HT-29 (cell line): ENCODE measurements at places on chromosomes 11 and 22. TPM values are rescaled to one million over a fixed set of nuclear protein-coding genes. Genes with fewer than 3 reads are reported as not detected.

- no peak for DNase-seq
Observed at GRCh38 chr11:17746096-17746495, 11.5 kb downstream of the KCNC1 start.

- peak; percentile 61 for DNase-seq
Observed at GRCh38 chr22:31347251-31348008, 1.3 kb upstream of the PATZ1 start.

GRCh38 chr11:16902182-16902581 lies 112.0 kb downstream of the PLEKHA7 start:
- DNase-seq, result peak; percentile 51

GRCh38 chr11:124193221-124194010 lies 10.3 kb downstream of the OR10D3 start:
- no peak for DNase-seq

- no peak for DNase-seq
Observed at GRCh38 chr22:20979940-20980453, 2.1 kb upstream of the LZTR1 start.

DNA sequence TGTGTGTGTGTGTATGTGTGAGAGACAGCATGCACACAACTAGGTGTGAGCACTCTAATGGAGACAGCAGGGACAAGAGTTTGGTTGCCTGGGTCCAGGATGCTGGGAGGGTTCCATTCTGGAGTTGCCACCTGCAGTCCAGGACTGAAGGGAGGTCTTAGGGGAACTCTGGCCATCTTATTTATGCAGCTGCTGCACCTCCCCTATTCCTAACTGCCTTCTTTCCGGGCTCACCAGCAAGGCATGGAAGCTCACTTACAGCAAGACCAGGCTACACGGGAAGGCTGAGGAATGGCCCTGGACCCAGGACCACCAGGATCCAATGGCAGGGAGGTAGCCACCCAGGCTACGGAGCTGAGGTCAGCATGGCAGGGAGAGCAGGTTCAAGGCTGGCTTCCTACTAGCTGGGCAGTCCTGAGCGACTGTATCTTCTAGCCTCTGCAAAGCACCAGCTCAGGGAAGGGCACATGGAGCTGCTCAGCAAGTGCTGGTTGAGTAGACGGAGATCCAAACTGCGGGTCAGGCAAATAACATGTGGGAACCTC lies 42.2 kb upstream of the B3GAT1 start:
- DNase-seq, result no peak

DNA sequence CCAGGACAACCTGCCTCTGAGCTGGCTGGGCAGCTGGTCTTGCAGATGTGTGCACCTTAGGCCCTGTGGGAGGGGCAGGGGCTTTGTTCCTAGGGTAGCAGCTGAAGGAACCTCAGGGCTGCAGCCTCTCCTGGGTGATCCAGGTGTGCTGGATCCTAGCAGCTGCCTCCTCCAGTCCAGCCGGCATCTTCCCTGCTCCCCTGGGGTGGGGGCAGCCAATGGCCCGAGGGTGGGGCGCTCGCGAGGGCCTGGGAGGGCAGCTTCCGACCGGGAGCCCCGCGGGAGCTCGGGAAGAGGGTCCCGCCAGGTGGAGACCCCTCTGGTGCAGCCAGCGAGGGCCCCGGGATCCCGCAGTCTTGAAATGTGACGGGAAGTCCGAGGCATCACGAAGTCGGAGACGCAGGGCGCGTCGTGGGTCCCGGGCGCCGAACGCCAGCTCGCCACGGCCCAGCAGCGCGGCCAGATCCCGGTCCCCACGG lies 1.7 kb downstream of the IFITM1 start:
- DNase-seq, result no peak

DNA sequence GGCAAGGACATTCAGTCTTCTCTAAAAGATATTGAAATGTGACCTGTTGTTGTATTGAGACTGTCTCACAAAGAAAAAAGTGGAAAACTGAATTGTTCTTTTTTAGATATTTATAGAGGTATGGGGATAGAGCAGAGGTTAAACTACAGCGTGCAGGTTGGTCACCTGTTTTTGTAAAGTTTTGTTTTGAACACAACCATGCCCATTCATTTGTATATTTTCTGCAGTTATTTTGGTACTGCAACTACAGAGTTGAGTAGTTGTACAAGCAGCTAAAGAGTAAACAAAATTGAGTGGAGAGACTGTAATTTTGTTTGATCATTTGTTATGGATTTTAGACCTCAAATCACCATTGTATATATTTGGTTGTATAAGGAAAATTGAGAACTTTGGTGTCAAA lies 11.3 kb downstream of the EED start:
- no peak for DNase-seq

DNA sequence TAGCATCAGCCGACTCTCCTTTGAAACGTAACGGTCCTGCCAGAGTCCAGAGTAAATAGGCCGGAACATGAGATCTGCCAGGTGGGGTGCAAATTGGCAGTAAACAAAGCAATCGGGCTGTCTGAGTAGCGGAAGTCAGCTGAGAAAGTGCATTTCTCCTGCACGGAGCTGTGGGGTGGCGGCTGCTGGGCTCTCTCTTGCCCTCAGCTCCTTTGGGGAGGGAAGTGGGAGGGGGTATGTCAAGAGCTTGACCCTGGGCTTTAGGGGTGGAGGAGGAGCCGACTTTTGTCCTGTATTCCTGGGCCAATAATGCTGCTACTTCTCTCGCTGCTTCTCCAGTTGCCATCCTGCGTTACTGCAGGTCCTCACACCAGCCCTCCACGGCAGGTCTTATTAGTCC lies 11.6 kb downstream of the GRIK4 start:
- no peak for DNase-seq

DNA sequence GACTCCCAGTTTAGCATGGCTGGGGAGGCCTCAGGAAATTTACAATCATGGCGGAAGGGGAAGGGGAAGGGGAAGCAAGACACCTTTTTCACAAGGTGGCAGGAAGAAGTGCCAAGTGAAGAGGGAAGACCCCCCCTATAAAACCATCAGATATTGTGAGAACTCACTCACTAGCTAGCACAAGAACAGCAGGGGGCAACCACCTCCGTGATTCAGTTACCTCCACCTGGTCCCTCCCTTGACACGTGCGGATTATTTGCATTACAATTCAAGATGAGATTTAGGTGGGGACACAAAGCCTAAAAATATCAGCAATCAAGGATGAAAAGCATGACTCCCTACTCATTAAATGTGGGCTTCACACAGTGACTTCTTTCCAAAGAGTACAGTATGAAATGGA lies 155.0 kb upstream of the CCDC90B start:
- DNase-seq, result no peak

DNA sequence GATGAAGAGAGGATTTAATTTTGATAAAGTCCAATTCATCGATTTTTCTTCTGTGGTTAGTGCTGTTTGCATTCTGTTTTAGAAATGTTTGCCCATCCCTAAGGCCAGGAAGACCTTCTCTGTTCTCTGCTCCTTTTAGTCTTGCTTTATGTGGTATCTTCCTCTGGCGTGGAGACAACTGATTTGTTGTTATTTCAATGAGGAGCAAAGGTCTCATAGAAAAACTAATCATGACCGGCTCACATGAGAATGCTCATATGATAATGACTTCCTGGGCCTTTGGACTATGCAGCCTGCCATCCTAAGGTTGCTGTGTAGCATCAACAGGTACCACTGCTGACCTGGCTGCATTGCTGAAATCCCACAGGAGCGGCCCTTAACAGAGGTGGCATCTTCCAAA lies 19.8 kb downstream of the SCGB1A1 start:
- no peak for DNase-seq

- DNase-seq, result peak; percentile 62
Observed at GRCh38 chr22:36331912-36332622, 55.7 kb downstream of the MYH9 start.

DNA sequence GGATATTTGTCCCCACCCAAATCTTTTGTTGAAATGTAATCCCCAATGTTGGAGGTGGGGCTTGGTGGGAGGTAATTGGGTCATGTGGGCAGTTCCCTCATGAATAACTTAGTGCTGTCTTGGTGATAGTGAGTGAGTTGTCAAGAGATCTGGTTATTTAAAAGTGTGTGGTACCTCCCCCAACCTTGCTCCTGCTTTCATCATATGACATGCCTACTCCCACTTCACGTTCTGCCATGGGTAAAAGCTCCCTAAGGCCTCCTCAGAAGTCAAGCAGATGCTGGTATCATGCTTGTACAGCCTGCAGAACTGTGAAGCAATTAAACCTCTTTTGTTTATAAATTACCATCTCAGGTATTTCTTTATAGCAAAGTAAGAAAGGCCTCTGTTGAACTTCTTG lies 30.6 kb downstream of the AAMDC start:
- DNase-seq, result no peak

- DNase-seq, result no peak
Observed at GRCh38 chr11:63993993-63994392, 7.8 kb downstream of the OTUB1 start.

- no peak for DNase-seq
Observed at GRCh38 chr11:134412203-134413042, at the start of gene B3GAT1. Gene B3GAT1, minus strand, starts transcription at chr11:134412242. Its CDS starts 24,583 bp downstream, at chr11:134387659.

- peak; percentile 74 for DNase-seq
Observed at GRCh38 chr11:67640021-67640757, 626 bp upstream of the TBX10 start.

GRCh38 chr22:50174382-50175190 lies 4.1 kb downstream of the PANX2 start:
- DNase-seq, result no peak

DNA sequence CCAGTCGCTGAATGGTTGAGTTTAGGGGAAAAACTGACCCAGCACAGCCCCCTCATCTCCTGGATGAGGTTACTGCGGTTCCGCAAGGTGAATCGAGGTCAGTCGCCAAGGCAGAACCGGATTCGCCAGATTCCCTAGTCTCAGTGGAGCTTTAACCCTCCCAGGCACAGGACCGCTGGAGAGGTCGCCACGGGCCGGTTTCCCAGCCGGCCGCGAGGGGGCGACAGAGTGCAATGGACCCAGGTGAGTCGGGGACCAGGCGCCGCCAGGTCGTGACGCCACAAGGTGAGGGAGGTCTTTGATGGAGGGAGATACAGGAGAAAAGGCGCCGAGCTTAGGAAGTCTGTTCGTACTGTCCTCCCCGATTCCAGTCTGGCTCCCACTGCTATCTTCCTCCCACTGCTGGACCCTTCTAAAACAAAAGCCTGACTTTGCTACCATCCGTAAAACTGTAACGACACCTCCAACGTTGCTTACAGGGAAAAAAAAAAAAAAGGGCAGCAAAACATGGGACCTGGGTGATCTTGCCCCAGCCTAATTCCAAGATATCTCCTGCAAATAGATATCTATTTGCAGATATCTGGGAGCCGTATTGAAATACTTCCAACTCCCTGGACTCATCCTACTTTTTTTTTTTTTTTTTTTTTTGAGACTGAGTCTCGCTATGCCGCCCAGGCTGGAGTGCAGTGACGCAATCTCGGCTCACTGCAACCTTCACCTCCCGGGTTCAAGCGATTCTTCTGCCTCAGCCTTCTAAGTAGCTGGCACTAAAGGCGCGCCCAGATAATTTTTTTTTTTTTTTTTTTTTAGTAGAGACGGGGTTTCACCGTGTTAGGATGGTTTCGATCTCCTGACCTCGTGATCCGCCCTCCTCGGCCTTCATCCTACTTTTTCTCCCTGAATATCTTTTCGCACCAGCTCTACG lies 1.4 kb upstream of the GGA1 start:
- DNase-seq, result peak; percentile 95

GRCh38 chr22:38953577-38954413 lies 3.6 kb upstream of the APOBEC3A start:
- DNase-seq, result no peak

DNA sequence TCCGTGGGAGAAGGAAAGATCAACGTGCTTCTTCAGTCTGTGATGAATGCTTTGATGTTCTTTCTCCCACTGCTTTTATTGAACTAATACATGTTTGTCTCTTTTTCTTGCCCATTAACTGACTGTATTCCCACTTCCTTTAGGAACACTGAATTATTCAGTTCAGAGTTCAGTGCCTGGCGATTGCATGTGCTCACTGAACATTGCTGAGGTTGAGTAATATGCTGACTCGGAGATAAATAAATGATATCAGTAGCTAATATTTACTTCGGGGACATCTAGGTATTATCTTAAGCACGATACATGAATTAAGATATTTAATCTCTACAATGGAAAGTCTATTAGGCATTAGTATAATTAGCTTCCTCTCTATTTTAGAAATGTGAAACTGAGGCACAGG lies 102.3 kb upstream of the OR5AK2 start:
- DNase-seq, result no peak

DNA sequence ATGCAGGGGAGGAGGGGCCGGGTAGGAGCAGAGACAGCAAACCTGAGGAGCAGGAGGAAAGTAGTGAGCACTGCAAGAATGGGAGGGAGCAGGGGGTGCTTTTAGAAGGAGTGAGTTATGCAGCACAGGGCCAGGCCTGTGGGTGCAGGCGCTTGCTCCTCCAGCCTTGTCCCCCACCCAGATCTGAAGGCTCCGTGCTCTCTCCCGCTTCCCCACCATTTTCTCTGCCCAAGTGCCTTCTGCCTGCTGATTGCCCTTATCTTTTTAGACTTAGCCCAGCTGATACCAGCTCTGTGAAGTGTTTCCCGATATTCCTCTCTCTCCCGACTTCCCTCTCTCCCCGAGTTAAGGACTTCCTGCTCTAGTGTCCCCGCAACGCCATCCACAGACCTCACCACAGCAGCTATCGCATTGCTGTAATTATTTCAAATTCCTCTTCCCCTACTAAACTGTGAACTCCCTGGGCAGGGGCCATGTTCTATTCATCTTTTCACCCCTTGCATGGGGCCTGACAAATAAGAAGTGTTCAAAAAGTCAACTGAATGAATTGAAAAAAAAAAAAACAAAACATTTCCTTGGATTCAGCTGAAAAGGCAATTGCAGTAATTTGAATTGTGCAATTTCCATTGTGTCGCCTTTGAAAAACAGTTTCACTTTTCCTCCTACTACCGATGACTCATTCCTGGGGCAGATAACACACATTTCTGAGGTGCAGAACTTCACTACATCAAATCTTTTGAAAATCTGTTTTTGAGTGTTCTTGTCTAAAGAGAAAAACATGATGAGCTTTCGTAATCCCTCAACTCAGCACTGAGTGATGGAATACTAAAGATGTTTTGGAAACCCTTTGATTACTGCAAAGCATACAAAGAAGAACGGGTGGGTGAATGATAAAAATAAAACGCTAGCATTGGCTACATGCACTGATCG lies 69.7 kb upstream of the BMAL1 start:
- peak; percentile 72 for DNase-seq

GLB1L2 gene
- 77.4 and 79.0 TPM in 2 replicates for total RNA-seq

IGSF9B gene
- 5.6 TPM in 2 replicates for total RNA-seq

C11orf97 gene
- total RNA-seq, result not detected in 2 replicates

PIK3IP1 gene
- 1.6 and 2.3 TPM in 2 replicates for total RNA-seq

KCNQ1OT1 gene
- 3.0 and 3.2 TPM in 2 replicates for total RNA-seq

TREH gene
- 0.05 TPM in 1 of 2 replicates, not detected in the other for total RNA-seq

PAK1 gene
- total RNA-seq, result 64.3 and 71.5 TPM in 2 replicates

LMNTD2 gene
- 5.3 and 6.9 TPM in 2 replicates for total RNA-seq

NOX4 gene
- total RNA-seq, result not detected in 2 replicates

FOSL1 gene
- 123 and 140 TPM in 2 replicates for total RNA-seq

PDGFB gene
- total RNA-seq, result 12.4 and 16.6 TPM in 2 replicates
